ENCODE measurements at places on chromosomes 2 and 18.
A peak's percentile ranks its signal among the peaks of the same experiment; 100 is the strongest.

DNA sequence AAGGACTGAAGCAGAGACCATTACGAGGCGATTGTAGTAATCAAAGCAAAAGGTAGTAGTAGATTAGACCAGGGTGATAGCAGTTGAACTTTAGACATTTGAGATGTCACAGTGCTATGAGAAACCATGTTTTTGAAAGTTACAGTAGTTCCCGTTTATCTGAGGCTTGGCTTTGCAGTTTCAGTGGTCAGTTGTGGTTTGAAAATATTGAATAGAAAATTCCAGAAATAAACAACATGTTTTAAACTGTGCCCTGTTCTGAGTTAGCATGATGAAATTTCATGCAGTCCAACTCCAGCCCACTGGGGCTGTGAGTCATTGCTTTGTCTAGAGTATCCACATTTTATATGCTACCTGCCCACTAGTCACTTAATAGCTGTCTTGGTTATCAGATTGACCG, 47.5 kb downstream of the ZNF638 start:
- no peak for DNase-seq

DNA sequence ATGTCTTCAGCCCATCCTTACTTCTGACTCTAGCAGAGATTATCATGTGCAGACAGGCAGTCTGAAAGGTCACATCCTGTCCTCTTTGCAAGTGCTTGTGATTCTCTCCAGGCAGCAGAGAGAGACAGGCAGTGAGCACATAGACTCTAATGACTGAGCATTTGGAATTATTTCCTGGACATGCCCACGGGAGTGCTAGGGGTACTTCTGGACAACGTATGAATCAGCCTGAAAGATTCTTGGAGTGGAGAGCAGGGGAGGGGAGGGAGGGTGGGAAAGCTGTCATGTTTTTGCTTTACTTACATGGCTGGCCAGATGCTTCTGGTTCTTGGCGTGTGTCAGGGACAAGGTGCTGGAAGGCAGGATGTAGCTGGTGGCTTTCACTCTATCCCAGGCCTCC, 150.6 kb downstream of the RIF1 start:
- no peak for DNase-seq

- no peak for DNase-seq
Measured at GRCh38 chr2:136990316-136990715, 225.0 kb downstream of the THSD7B start.

- no peak for DNase-seq
Measured at GRCh38 chr2:145141981-145142380, 622.1 kb upstream of the ZEB2 start.

DNA sequence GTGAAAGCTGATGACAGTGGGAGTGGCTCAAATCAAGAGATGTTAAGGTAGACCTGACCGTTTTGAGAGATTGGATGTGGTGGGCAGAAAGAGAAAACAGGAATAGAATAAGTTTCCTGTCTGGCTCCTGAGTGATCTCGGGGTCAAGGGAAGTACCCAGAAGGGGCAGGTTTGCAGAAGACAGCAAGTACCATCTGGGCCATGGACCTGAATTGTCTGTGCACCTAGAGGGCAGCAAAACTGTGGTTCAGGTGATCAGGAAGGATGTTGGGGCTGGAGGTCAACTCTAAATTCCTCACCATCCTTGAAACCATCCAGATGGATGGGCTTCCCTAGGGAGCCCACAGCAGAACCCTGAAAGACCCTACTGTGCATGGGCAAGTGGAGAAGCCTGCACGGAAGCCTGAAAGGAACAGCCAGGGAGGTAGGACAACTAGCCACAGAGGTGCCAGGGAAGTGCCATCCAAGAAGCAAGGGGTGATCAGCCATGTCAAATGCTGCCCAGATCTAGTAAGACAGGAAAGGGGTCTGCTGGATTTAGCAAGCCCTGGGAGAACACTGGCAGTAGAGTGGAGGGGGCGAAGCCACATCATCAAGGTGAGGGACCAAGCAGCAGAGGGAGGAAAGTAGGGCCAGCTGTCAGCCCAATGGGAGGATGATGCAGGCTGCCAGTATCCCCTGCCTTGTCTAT, 8.0 kb downstream of the TEX261 start:
- DNase-seq, result no peak

GRCh38 chr2:73172963-73173362, 29.4 kb upstream of the NOTO start:
- DNase-seq, result no peak

DNA sequence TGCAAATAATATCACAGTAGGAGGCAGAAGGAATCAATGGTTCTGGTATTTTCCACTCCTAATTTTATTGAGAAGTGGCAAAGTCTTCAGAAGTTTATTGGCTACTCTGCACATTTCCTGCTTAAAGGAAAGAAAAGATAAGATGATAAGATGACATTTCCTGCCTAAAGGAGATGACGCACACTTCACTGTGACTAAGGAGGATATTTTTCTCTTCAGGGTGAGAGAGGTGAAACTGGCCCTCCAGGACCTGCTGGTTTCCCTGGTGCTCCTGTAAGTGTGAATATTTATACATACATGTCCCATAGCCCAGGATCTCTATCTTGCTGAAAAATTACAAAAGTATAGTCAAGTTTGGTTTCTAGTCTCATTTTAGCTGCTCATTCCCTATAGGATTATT, 27.9 kb downstream of the COL3A1 start:
- no peak for DNase-seq

- no peak for DNase-seq
Measured at GRCh38 chr18:68283834-68284233, 431.1 kb downstream of the TMX3 start.

DNA sequence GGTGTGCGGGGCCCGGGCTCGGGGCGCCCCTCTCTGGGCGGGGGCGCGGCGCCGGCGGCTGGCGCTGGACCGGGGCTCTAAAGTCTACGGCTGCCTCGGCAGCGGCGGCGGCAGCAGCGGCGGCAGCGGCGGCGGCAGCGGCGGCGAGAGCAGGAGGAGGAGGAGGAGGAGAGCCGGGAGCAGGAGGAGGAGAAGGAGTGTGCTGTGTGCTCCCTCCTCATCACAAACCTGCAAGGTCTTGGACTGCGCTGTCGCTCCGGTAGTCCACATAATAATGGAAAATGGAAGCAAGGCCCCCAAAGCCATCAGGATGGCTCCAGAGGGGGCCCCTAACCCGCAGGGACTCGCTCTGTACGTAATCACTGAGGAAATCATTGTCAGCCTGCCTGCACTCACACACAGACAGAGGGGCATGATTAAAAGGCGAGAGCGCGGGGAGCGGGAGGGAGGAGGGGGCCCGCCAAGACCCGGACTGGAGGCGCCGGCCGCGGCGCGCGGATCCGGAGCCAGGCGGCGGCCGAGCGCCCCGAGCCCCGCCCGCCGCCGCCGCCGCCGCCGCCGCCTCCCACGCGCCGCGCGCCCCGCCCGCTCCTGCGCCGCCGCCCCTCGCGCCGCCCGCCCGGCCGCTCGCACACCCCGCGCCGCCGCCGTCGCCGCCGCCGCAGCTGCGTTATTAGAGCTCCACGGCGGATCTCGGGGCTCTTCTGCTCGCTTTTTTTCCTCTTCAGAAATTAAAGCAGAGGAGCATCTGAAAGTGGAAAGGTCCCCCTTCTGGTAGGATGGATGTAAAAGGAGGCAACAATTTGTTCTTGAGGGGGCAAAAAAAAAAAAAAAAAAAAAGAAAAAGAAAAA, at the start of gene ZNF521:
Gene ZNF521, minus strand, starts transcription at position 390 of the 852 bp plus-strand sequence. CDS start 1,220 bp downstream, outside the sequence.
- DNase-seq, result peak; percentile 86

DNA sequence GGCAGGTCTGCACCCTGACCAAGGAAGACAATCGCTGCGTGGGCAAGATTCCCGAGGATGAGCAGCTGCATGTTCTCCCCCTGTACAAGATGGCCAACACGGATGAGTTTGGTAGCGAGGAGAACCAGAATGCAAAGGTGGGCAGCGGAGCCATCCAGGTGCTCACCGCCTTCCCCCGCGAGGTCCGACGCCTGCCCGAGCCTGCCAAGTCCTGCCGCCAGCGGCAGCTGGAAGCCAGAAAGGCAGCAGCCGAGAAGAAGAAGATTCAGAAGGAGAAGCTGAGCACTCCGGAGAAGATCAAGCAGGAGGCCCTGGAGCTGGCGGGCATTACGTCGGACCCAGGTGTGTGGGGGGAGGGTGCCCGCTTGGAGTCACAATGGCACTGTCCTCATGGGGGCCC, 48.4 kb downstream of the BOLA3 start:
- DNase-seq, result no peak

DNA sequence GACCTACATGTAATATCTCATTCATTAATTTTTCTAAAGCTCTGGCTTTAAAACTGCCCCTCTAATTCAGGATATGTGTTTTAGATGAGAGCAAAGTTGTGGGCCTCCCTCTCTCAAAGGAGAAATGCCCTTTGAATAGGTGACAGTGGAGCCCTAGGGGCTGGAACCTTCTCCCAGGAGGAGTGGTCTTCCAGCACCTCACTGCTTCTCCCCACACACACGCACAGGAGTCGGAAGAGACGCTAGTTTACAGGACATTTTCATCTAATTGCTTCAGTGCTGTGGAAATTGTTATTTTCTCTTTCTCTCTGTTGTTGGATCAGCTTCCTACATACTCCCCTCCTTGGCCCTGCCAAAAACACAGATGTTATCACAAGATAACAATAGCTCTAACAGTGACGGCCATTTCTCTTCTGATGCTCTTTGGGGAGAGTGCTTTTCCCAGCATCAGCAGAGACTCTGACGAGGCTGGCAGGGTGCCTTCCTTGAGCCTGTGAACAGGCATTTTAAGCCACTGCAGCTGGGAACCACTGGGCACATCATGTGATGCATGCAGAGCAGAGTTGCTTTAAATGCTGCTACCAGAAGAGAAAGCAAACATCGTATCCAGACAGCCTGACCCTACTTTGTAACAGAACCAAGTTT, 209.4 kb upstream of the SP5 start:
- no peak for DNase-seq

DNA sequence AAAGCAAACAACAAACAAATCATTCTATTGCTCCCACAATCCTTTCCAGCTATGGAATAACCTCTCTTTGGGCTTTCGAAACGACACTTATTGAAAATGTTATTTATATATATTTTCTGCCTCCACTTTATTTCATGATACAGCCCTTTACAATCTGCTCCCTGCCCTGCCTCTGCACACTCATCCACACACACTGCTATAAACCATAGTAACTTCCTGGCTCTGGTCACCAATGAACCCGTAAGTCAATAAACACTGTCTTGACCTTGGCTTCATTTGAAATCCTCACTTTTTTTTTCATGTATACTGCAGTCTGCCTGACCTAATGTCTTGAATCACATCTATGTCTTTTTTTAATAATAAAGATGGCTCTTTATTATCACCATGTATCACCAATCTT, 161.5 kb downstream of the SLC39A10 start:
- no peak for DNase-seq

- no peak for DNase-seq
Measured at GRCh38 chr2:71216501-71216900, 10.4 kb downstream of the PAIP2B start.
